Vein endothelial cell (primary cell): ENCODE measurements at places on chromosomes 16 and 17. TPM values are rescaled to one million over a fixed set of nuclear protein-coding genes. Genes with fewer than 3 reads are reported as not detected.

Gene ETV4
- 20.3 and 20.5 TPM in 2 replicates for total RNA-seq

Gene KRT32
- total RNA-seq, result not detected in 2 replicates

Gene SOX8
- total RNA-seq, result 0.48 and 0.65 TPM in 2 replicates

Gene RASL10B
- 0.19 and 0.33 TPM in 2 replicates for total RNA-seq

Gene MRPS23
- 22.5 and 23.5 TPM in 2 replicates for total RNA-seq

Gene MYL4
- 1.5 and 2.0 TPM in 2 replicates for total RNA-seq

Gene EXOSC6
- total RNA-seq, result 39.6 and 39.8 TPM in 2 replicates

Gene KRT24
- not detected in 2 replicates for total RNA-seq

Gene SLC52A1
- 0.33 TPM in 1 of 2 replicates, not detected in the other for total RNA-seq

Gene DNAH17
- 0.10 TPM in 1 of 2 replicates, not detected in the other for total RNA-seq

Gene TEX19
- total RNA-seq, result under 0.01 TPM in 1 of 2 replicates, not detected in the other

Gene DNAAF8
- 0.48 and 1.3 TPM in 2 replicates for total RNA-seq

Gene BICDL2
- not detected in 2 replicates for total RNA-seq

Gene SLC38A8
- total RNA-seq, result not detected in 2 replicates

Gene CPNE7
- 2.1 and 7.8 TPM in 2 replicates for total RNA-seq

Gene EPN3
- total RNA-seq, result under 0.01 TPM in 1 of 2 replicates, not detected in the other

Gene LYZL6
- not detected in 2 replicates for total RNA-seq

Gene RAMP2
- total RNA-seq, result 7.6 and 19.6 TPM in 2 replicates

Gene IL17C
- 0.10 and 0.33 TPM in 2 replicates for total RNA-seq

Gene FBXO39
- total RNA-seq, result 0.19 and 5.9 TPM in 2 replicates

Gene SLFN12
- 44.4 and 48.2 TPM in 2 replicates for total RNA-seq

Gene EVI2A
- 0.19 and 0.33 TPM in 2 replicates for total RNA-seq

Gene SDR42E2
- not detected in 2 replicates for total RNA-seq

Gene CHAD
- total RNA-seq, result not detected in 2 replicates

Gene GAS2L2
- not detected in 2 replicates for total RNA-seq

Gene SHISA9
- total RNA-seq, result under 0.01 TPM in 1 of 2 replicates, not detected in the other

Gene MPDU1
- total RNA-seq, result 139 and 210 TPM in 2 replicates

Gene ABCC12
- total RNA-seq, result not detected in 2 replicates

Gene SPATA20
- 52.6 and 56.7 TPM in 2 replicates for total RNA-seq

Gene KRT39
- total RNA-seq, result not detected in 2 replicates

Gene ITGAX
- total RNA-seq, result 0.65 and 1.1 TPM in 2 replicates

Gene CD300LB
- total RNA-seq, result not detected in 2 replicates

Gene C16orf74
- 24.2 and 34.3 TPM in 2 replicates for total RNA-seq

Gene PRAC2
- total RNA-seq, result not detected in 2 replicates

Gene HOXB9
- total RNA-seq, result 1.7 and 2.6 TPM in 2 replicates

Gene LRRC75A
- 2.6 and 2.9 TPM in 2 replicates for total RNA-seq

Gene KAT8
- total RNA-seq, result 36.1 and 40.2 TPM in 2 replicates

Gene ZG16B
- 0.33 TPM in 1 of 2 replicates, not detected in the other for total RNA-seq

Gene GNG13
- not detected in 2 replicates for total RNA-seq

Gene PHKG2
- 20.9 and 25.4 TPM in 2 replicates for total RNA-seq

Gene KLHL10
- not detected in 2 replicates for total RNA-seq

Gene PDE6G
- total RNA-seq, result 1.3 TPM in 2 replicates

Gene OSGIN1
- 4.1 and 5.2 TPM in 2 replicates for total RNA-seq

Gene HELZ
- 58.1 and 64.6 TPM in 2 replicates for total RNA-seq

Gene ACBD4
- 3.5 and 6.5 TPM in 2 replicates for total RNA-seq

Gene SLC47A1
- total RNA-seq, result 0.33 and 3.2 TPM in 2 replicates

Gene BCO1
- total RNA-seq, result 0.19 TPM in 1 of 2 replicates, not detected in the other

Gene MED13
- total RNA-seq, result 62.7 and 77.6 TPM in 2 replicates

Gene ADAD2
- 0.10 TPM in 1 of 2 replicates, not detected in the other for total RNA-seq

Gene TMC5
- total RNA-seq, result not detected in 2 replicates

Gene SLC16A13
- 2.0 TPM in 2 replicates for total RNA-seq

Gene CEP295NL
- total RNA-seq, result 2.3 and 3.0 TPM in 2 replicates

Gene DRC7
- total RNA-seq, result 0.48 TPM in 1 of 2 replicates, not detected in the other

Gene PABPN1L
- total RNA-seq, result not detected in 2 replicates

Gene NOTUM
- total RNA-seq, result under 0.01 and 0.76 TPM in 2 replicates
